Pulmonary artery endothelial cell (primary cell): ENCODE measurements at places on chromosomes 7 and 10.

DNA sequence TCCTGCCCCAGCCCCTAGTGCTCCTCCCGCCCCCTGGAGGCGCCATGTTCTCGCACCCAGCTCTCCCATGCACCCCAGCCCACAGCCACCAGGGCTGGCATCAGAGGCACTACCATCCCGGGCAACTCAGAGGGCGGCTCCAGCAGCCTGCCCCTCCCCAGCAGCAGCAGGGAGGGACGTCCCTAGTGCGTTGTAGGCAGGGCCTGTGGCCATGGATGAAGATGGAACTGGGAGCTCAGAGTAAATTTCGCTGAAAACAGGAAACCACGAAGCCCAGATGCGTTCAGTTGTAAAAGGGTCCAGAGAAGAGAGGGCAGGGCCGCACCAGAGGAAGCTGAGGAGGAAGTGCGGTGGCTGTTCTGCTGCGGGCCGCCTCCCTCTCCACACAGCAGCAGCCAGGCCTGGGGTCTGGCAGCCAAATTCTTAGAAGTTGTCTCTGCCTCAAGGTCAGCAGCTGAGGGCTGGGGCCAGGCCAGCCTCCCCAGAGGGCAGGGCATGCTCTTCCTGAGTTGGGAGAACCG, 24.6 kb downstream of the VSIR start:
- no peak for DNase-seq

- DNase-seq = no peak
Measured at GRCh38 chr10:133231946-133232574, 2.0 kb downstream of the UTF1 start.

- DNase-seq = no peak
Measured at GRCh38 chr7:108511939-108512338, 14.0 kb downstream of the PNPLA8 start.

DNA sequence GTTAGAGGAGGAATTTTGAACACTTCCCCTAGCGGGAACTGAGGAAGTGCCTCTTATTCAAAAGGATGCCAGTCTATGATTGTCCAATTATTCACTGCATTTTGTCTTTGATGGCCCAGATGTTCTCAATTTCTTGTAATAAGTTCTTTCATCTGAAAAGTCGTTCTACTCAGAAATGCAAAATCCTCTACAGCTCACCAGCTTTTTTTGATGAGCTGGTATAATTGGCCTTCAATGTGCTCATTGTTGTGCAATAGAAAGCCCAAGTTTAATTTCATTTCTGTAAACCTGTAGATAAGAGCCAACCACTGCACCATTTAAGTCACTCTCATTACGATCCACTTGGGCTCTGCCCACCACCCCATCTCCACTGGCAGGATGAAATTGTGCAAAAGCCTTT, 978.7 kb upstream of the AUTS2 start:
- DNase-seq = no peak

GRCh38 chr10:386771-387592, 251.7 kb downstream of the ZMYND11 start:
- no peak for DNase-seq

- DNase-seq = no peak
Measured at GRCh38 chr7:43163885-43164284, 51.4 kb downstream of the HECW1 start.

DNA sequence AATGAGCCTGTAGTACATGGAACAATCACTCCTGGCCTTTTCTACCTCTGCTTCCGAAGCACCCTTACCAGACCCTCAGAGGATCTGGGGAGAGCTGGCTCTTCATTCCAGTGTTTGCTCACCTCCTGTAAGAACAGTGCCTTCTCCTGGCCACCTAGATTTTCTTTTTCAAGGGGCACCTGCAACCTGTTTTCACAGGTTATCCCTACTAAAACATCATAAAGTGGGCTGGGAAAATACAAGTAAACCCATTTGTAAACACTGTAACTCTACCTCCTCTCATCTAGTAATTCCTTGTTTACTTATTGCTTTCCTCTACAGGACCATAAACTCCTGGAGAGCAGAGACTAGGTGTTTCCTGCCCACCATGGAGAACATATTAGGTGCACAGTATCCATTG, 1.1 kb downstream of the PIK3AP1 start:
- no peak for DNase-seq

DNA sequence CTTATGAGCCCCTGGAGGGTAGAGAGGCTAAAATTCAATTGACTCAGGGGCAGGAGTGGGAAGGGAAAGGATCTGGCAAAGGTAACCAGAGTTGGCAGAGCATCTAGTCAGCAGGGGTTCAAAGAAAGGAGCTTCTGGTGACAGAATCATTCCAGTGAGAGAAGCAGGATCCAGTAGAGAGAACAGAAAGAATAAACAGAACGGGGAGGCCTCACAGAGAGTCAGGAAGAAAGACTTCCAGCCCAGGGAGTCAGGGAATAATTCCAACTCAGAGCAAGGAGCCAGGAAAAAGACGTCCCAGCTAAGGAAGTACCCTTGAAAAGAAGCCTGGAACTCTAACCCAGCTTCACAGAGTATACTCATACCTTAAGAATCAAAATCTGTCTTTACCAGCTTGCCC, 66.6 kb upstream of the CPXM2 start:
- no peak for DNase-seq

GRCh38 chr10:69237528-69238159, 17.5 kb downstream of the HKDC1 start:
- DNase-seq = no peak

GRCh38 chr7:46450425-46450824, 529.4 kb upstream of the IGFBP3 start:
- no peak for DNase-seq

GRCh38 chr10:119441151-119441821, 101.2 kb downstream of the RGS10 start:
- peak; percentile 22 for DNase-seq
